ENCODE measurements at places on chromosomes 13 and 19. TPM values are rescaled to one million over a fixed set of nuclear protein-coding genes. Genes with fewer than 3 reads are reported as not detected.

- peaks cover 35% of the 10 kb centered on the region for H3K36me3 ChIP-seq
- no peak for DNase-seq
- H3K27me3 ChIP-seq = no peaks in the 10 kb centered on the region
- no peak overlapping the region for H3K4me3 ChIP-seq
- H3K27ac ChIP-seq = peak overlapping the region; percentile 0
Measured at GRCh38 chr19:19324059-19324770, 3.6 kb downstream of the MAU2 start.

GRCh38 chr19:1068009-1069001, 1.3 kb downstream of the ARHGAP45 start:
- H3K27me3 ChIP-seq = no peaks in the 10 kb centered on the region
- peak overlapping the region; percentile 83 for H3K27ac ChIP-seq
- peak; percentile 89 for DNase-seq
- H3K36me3 ChIP-seq = peaks cover 30% of the 10 kb centered on the region
- H3K4me3 ChIP-seq = peak overlapping the region; percentile 84

DNA sequence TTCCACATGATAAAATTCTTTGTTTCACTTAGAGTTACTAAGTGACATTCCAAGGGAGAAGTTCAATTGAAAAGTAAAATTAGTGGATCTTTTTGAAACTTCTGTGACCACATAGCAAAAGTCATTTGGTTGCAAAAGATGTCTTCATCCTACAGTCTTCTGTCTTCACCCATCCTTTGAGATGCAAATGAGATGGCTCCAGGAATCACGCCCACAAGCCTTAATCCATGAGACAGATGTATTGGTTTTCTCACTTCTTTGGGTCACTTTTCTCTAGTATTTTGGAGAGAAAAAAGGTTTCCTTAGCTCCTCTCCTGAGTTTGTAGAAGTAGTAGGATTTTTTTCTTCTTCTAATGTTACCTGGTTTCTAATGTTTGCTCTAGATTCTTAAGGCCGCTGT, 259.5 kb upstream of the SLC10A2 start:
- no peak overlapping the region for H3K4me3 ChIP-seq
- no peak overlapping the region for H3K27ac ChIP-seq
- H3K36me3 ChIP-seq = no peaks in the 10 kb centered on the region
- DNase-seq = no peak
- no peaks in the 10 kb centered on the region for H3K27me3 ChIP-seq

OR10H1 gene
- total RNA-seq = not detected

CPT1C gene
- total RNA-seq = 1.6 TPM

PSG6 gene
- not detected for total RNA-seq

KCNN4 gene
- 53.0 TPM for total RNA-seq

GZMM gene
- total RNA-seq = 46.9 TPM

Data from activated CD8-positive, alpha-beta memory T cell treated with anti-CD3 and anti-CD28 coated beads, Interleukin-2, amount 10 ng/mL, durations not matched to agents 7 days and 5 days (primary cell).